Mammary microvascular endothelial cell (primary cell): ENCODE measurements at places on chromosomes 3 and 15. TPM values are rescaled to one million over a fixed set of nuclear protein-coding genes. Genes with fewer than 3 reads are reported as not detected.

The NEO1 gene
- total RNA-seq: 0.40 and 0.49 TPM in 2 replicates

The LRTM1 gene
- not detected in 2 replicates for total RNA-seq

The ASB14 gene
- not detected in 2 replicates for total RNA-seq

The SH2D7 gene
- not detected in 2 replicates for total RNA-seq

The CEP63 gene
- total RNA-seq: 11.3 and 13.8 TPM in 2 replicates

The GPR149 gene
- not detected in 2 replicates for total RNA-seq

The SNX22 gene
- total RNA-seq: 0.39 and 0.60 TPM in 2 replicates

The KIF15 gene
- 10.7 and 13.8 TPM in 2 replicates for total RNA-seq

The PTH1R gene
- total RNA-seq: not detected in 2 replicates

The GP9 gene
- total RNA-seq: 0.53 TPM in 1 of 2 replicates, not detected in the other

The FOXL2NB gene
- total RNA-seq: not detected in 2 replicates

The EPHB3 gene
- total RNA-seq: not detected in 2 replicates

The LMAN1L gene
- not detected in 2 replicates for total RNA-seq

The TMEM207 gene
- total RNA-seq: not detected in 2 replicates

The CCDC80 gene
- total RNA-seq: 5.4 and 6.0 TPM in 2 replicates

The DNASE1L3 gene
- total RNA-seq: 1.3 and 1.5 TPM in 2 replicates

The CA12 gene
- 0.10 and 0.33 TPM in 2 replicates for total RNA-seq

The PRR23C gene
- total RNA-seq: not detected in 2 replicates

The GATA2 gene
- total RNA-seq: 52.0 and 66.8 TPM in 2 replicates

The CCRL2 gene
- 13.9 and 14.8 TPM in 2 replicates for total RNA-seq
